ENCODE measurements at places on chromosomes 13 and 19.

- no peak for DNase-seq
Observed at GRCh38 chr13:41985788-41986508, 25.0 kb upstream of the VWA8 start.

GRCh38 chr13:112904436-112904960 is 64.5 kb upstream of the MCF2L start:
- no peak for DNase-seq

GRCh38 chr19:16143399-16144215 is at the start of gene HSH2D:
HSH2D (plus strand) TSS chr19:16143685; CDS start chr19:16148751, 5,066 bp downstream.
- DNase-seq, result peak; percentile 84

DNA sequence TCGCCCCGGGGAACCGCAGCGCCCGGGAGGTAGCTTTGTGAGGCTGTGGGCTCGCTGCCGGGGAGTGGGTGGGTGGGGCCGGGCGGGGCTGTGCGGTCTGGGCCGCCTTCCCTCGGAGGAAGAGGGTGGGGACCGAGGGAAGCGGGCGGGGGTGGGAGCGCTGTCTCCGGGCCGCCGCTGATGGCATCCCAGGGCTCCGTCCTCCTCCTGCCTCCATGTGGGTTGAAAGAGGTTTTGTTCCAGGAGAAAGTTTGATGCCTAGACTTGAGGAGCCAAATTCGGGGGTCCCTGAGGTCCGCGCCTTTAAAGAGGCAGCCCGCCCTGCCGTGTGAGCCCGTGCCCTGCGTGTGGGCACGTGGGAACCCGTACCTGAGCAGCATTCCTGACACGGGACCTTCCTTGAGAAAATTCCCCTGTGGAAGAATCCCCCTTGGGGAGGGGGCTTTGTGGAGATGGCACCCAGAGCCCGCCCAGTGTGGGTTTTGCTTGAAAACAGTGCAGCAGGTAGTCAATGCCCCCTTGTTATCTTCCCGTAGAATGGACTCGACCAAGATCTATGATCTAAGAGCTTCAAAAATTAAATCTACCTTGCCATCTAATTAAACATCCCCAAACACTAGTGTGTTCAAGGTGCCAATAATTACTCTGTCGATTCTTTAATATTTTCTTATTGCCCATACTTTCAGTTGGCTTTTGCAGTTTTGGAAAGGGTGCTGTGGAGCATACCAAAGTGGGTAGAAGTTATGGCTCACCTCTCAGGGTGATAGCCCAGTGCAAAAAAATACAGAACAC is 107.8 kb downstream of the RXFP2 start:
- no peak for DNase-seq

DNA sequence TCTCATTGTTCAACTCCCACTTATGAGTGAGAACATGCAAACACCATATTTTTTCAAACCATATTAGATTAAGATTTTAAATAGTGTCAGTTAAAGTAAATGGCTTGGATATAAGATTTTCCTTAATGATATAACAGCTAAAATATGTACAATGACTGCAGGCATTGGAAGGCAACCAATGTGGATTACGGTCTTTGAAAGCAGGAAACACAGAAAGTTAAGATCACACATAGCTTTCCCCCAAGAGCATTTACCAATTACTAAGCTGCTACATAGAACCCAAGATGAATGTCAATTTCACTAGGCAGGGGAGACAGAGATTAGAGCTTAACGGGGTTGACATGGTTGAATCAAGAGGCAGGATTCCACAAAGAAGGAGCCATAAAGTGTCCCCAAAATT is 173.2 kb upstream of the TRPC4 start:
- no peak for DNase-seq

DNA sequence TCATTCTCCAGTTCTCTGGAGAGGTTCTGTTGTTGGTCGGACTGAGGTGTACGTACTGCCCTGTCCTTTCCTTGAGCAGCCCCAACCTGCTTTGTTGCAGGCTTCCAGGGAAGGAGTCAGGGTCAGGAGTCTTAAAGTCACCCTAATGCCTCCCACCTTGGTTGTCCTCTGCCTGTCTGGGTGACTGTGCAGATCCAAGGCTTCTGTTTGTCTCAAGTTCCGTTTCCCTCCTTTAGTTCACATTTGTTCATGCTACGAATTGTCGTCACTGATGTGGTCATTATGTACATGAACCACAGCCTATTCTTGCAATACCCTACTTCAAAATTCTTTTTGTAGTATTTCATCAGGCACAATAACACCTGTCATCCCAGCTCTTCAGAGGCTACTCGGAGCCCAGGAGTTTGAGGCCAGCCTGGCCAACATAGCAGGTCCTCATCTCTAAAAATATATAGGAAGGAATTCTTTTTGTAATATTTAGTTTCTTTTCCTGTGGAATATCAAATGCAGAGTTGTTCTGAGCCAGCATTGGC is 7.4 kb downstream of the ZNF586 start:
- no peak for DNase-seq

All from activated CD4-positive, alpha-beta T cell treated with anti-CD3 and anti-CD28 coated beads, Interleukin-2, Interleukin-6, amounts not matched to agents 100 ng/mL and 50 ng/mL, durations not matched to agents 16 hours and 8 hours (primary cell).